ENCODE measurements at places on chromosomes 4 and X.

DNA sequence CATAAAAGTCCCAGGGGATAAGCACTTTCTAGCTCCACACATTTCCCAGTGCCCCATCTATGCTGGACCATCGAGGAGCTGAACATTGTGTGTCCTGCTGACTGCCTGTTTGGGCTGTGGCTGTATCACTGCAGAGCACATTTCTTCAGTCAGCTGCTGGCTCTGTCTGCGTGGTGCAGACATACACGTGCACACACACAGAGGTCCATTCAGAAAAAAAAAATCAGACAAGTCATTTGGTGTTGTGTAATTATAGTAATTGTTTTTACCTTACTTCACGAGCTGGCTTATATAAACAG is 1.1 kb upstream of the PDLIM3 start:
- H3K27ac ChIP-seq = peak overlapping the region; percentile 100
- peak overlapping the region; percentile 93 for H3K4me3 ChIP-seq
- H3K27me3 ChIP-seq = no peaks in the 10 kb centered on the region
- peaks cover 16% of the 10 kb centered on the region for H3K4me1 ChIP-seq
- H3K36me3 ChIP-seq = no peaks in the 10 kb centered on the region

GRCh38 chrX:69987691-69988090 is 62.0 kb downstream of the AWAT2 start:
- no peaks in the 10 kb centered on the region for H3K27me3 ChIP-seq
- no peaks in the 10 kb centered on the region for H3K36me3 ChIP-seq
- DNase-seq = no peak
- H3K4me1 ChIP-seq = no peaks in the 10 kb centered on the region

- H3K4me1 ChIP-seq = no peaks in the 10 kb centered on the region
- no peaks in the 10 kb centered on the region for H3K36me3 ChIP-seq
- H3K27ac ChIP-seq = no peak overlapping the region
- DNase-seq = no peak
These were observed 94.0 kb upstream of the DDIT4L start for GRCh38 chr4:100284129-100284880.

DNA sequence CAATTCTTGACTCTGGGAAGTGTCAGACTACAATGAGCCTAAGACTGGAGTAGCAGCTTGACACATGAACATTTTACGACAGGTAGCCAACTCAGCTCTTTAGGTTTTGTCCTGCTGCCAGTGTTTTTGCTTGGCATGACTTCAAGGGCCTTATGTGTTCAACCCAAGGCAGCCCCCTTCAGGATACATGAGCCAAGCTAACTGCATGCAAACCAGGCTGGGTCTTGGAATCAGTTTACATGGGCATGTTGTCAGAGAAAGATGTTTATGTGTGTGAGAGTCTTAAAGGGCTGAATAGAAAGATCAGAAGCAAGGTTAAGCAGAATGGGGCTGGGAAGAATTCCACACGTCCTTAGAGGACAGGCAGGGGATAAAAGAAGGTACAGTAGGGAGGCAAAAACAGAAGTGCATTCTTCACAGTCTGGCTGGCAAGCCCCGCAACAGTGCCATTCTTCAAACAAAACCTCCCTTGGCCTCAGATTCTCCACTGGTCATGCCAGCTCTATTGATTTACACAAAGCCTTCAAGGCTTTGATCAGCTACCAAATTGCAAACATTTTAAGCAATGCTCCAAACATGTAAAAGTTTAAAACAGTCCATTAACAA is 97.3 kb downstream of the NKX6-1 start:
- no peaks in the 10 kb centered on the region for H3K4me1 ChIP-seq
- no peak overlapping the region for H3K27ac ChIP-seq
- no peaks in the 10 kb centered on the region for H3K27me3 ChIP-seq
- H3K4me3 ChIP-seq = no peak overlapping the region

DNA sequence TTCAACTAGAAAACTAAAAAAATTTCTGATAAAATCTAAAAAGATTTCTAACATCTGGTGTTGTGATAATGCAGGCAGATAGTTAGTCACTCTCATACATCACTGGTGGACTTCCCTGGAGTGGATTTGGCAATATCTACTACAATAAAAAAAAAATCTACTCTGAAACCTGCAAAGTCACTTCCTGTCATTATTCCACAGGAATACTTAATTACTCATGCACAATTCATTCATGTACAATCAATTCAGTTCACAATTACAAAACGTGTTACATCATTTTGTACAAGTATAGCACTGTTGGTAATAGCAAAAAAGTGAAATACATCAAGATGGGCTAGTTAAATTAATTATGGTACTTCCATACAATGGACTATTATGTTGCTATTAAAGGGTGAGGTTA is 16.5 kb upstream of the RHOH start:
- H3K27me3 ChIP-seq = no peaks in the 10 kb centered on the region
- H3K27ac ChIP-seq = no peak overlapping the region
- no peaks in the 10 kb centered on the region for H3K4me1 ChIP-seq
- DNase-seq = no peak
- no peaks in the 10 kb centered on the region for H3K36me3 ChIP-seq
- H3K4me3 ChIP-seq = no peak overlapping the region

DNA sequence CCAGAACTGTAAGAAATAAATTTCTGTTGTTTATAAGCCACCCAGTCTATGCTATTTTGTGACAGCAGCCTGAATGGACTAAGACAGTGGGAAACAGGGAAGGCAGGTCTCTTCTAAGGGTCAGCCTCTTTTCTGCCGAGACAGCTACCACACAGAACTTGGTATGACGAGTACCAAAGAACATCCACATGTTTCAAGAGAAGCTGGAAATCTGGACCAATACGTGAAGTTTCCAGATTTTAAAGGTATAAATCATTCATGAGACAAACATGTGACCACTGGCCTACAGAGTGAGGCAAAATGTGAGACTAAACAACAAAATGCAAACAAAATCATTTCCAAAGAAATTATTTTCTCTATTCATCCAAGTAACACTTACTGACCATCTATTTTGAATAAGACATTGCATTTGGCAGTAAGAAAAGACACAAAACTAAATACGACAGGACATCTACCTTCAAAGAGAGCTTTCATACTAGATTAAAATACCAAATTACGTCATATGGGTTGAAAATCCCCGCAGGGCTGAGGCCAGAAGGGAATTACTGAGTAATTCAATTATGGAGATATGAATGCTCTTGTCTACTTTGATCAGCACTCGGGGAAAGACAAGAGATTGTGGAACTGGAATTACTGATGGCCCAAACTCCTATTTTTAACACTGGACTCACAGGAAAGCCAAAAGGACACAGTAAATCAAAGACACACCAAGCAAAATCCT is 7.2 kb downstream of the SCARB2 start:
- no peaks in the 10 kb centered on the region for H3K27me3 ChIP-seq
- peak overlapping the region; percentile 99 for H3K27ac ChIP-seq
- H3K4me3 ChIP-seq = no peak overlapping the region
- no peaks in the 10 kb centered on the region for H3K4me1 ChIP-seq
- DNase-seq = no peak

DNA sequence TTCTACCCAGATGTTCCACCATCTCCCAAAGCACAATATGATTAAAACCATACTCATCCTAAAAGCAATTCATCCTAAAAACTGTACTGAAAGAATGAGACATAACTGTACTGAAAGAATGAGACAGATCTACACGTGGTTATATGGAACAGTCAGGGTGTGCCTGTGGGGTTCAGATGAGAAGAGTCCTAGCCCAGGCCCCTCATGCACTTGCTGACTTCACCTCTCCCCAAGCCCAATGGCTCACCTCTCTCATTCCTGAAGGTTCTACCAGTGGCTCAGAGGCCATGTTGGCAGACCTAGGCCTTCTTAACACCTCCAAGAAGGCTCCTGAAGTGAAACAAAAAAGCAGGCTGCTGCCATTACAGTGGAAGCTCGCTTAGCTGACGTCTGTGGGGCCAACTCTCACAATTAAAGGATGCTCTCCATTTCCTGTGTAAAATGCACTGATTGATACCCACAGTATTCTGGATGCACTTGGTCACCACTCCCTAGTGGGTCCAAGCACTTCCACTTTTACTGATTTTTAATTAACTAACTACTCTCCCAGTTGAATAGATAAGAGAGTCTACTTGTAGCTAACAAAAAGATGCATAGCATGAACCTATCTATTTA is 3.8 kb downstream of the PLAC1 start:
- H3K36me3 ChIP-seq = no peaks in the 10 kb centered on the region
- DNase-seq = no peak
- no peaks in the 10 kb centered on the region for H3K27me3 ChIP-seq
- no peak overlapping the region for H3K27ac ChIP-seq

- H3K4me3 ChIP-seq = peak overlapping the region; percentile 67
- peak; percentile 21 for DNase-seq
- H3K27ac ChIP-seq = peak overlapping the region; percentile 85
- H3K36me3 ChIP-seq = no peaks in the 10 kb centered on the region
- no peaks in the 10 kb centered on the region for H3K27me3 ChIP-seq
These were observed 1.7 kb downstream of the CTBP1 start for GRCh38 chr4:1246901-1247863.

DNA sequence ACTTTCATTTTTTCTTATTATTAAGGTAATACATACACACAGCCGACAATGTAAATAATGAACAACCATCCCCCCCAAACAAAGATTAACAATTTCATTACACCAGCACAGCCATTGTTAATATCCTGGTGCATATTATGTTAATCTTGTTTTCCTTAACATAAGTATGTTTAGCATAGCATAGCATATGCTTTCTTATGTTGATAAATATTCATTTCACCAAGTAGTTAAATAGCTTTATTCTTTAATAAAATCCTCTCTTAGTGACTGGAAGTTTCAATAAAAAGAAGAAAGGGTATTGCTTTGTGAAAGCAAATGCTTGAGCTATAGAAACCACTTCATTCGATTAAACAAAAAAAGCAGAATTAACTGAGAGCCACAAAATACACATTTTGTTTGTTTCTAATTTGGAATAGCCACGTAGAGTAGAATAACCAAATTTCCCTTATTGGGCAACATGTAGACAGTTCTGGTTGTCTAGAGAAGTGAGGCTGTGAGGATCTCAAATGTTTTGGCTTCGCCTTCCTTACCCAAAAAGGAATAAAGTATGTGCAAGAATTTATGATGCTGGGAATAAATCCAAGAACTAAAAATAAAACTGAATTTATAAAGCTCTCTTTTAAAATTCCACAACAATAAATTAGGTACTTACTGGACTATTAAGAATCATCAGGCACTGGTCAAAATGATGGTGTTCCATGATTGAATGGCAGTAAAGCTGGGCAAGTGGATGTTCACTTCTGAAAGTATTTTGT is 118.0 kb downstream of the PDE5A start:
- peak overlapping the region; percentile 72 for H3K27ac ChIP-seq
- H3K36me3 ChIP-seq = peaks cover 47% of the 10 kb centered on the region
- no peak for DNase-seq
- H3K4me1 ChIP-seq = no peaks in the 10 kb centered on the region
- no peaks in the 10 kb centered on the region for H3K27me3 ChIP-seq
- no peak overlapping the region for H3K4me3 ChIP-seq

- no peaks in the 10 kb centered on the region for H3K27me3 ChIP-seq
- H3K4me3 ChIP-seq = no peak overlapping the region
These were observed 559 bp upstream of the RHOH start for GRCh38 chr4:40196272-40196671.

DNA sequence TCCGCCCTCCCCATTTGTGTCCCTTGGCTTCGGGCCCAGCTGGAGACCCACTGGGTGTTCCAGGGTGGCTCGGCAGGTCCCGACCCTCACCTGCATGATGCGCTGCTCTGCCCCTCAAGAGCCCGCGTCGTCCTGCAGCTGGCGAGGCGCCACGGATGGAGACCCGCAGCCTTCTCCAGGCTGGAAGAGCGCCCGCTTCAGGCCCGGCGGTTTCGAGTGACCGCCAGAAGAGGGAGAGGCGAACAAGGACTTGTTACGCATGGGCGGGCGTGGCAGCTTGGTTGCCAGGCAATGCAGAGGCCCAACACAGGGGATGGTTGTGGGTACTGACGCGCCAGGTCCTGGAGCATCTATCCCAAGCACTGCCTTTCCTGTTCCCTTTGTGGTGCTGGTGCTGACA is at the start of gene PDCL2:
PDCL2 (minus strand) TSS at position 232 of the 400 bp plus-strand sequence; CDS start at position 96, 136 bp downstream.
- H3K27ac ChIP-seq = no peak within 1 kb of the TSS
- no peaks in the 10 kb centered on the region for H3K36me3 ChIP-seq
- no peak for DNase-seq
- no peaks in the 10 kb centered on the region for H3K27me3 ChIP-seq
- H3K4me1 ChIP-seq = no peaks in the 10 kb centered on the region
- H3K4me3 ChIP-seq = no peak within 1 kb of the TSS

- no peaks in the 10 kb centered on the region for H3K27me3 ChIP-seq
- H3K4me1 ChIP-seq = no peaks in the 10 kb centered on the region
- H3K27ac ChIP-seq = no peak overlapping the region
- no peak for DNase-seq
- H3K4me3 ChIP-seq = no peak overlapping the region
- H3K36me3 ChIP-seq = no peaks in the 10 kb centered on the region
These were observed 96.1 kb downstream of the ARHGAP24 start for GRCh38 chr4:85571008-85571407.

DNA sequence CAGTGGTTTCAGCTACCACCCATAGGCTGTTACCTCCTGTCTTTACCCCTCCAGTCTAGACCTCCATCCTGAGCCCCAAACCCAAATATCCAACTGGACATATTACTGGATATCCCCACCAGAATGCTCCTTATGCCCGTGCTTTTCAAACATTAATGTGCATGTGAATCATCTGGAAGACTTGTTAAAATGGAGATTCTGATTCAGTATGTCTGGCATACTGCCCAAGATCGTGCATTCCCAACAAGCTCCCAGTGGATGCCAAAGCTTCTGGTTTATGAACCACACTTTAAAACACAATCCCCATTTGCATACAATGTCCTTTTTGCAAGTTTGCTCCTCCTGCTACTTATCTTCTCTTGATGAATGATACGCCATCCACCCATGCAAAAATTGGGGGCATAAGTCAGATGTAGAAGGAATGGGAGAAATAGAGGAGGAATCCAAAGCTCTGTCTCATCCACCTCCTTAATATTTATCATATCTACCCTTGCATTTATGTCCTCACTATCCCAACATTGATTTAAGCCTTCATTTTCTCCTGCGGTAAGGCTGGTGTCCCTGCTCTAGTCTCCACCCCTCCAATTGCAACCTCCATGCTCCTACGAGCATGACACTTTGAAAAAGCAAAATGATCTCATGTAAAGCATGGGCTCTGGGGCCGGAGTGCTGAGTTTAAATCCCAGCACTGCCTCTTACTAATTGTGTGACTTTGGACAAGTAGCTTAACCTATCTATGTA is 7.4 kb upstream of the PGRMC1 start:
- H3K4me1 ChIP-seq = no peaks in the 10 kb centered on the region
- no peak overlapping the region for H3K4me3 ChIP-seq
- H3K27me3 ChIP-seq = no peaks in the 10 kb centered on the region
- DNase-seq = no peak
- H3K27ac ChIP-seq = no peak overlapping the region

DNA sequence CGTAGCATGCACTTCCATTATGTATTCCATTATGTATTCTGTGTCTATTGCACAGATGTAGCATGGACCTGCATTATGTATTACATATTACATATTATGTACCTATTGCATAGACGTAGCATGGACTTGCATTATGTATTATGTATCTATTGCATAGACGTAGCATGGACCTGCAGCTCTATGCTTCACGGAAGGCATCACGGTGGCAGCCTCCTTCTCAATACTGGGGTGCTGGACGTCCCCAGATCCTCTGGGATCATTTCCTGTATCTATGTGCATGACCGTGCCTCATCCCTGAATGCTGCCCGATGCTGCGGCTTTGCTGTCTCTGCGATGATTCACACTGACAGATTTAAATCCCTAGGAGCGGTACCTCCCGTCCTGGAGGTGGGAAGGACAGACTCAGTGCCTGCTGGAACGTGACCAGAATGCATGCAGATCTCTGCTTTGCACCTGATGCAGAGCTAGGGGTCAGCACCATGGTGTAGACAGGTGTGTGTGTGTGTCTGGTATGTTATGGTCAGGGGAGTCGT is 317.5 kb downstream of the DHRSX start:
- no peak overlapping the region for H3K27ac ChIP-seq
- no peak overlapping the region for H3K4me3 ChIP-seq
- no peaks in the 10 kb centered on the region for H3K4me1 ChIP-seq
- no peaks in the 10 kb centered on the region for H3K36me3 ChIP-seq
- no peak for DNase-seq
